Mammary epithelial cell (primary cell): ENCODE measurements at places on chromosomes 3 and 15. TPM values are rescaled to one million over a fixed set of nuclear protein-coding genes. Genes with fewer than 3 reads are reported as not detected.

The RTP4 gene
- 0.50 TPM for total RNA-seq

The GABRG3 gene
- total RNA-seq = not detected

The RNU5B-1 gene
- total RNA-seq = not detected

The PCBP4 gene
- total RNA-seq = 61.1 and 86.0 TPM in 2 replicates

The DUOXA2 gene
- not detected in 2 replicates for total RNA-seq

The GPR15 gene
- not detected for total RNA-seq

The CD200R1 gene
- not detected in 2 replicates for total RNA-seq

The CDC25A gene
- total RNA-seq = 6.7 and 17.8 TPM in 2 replicates

The CHRNA5 gene
- total RNA-seq = 2.2 TPM

The STARD5 gene
- total RNA-seq = 10.2 TPM

The SLC28A1 gene
- 0.17 TPM for total RNA-seq

The GP9 gene
- total RNA-seq = not detected in 2 replicates

The CFAP100 gene
- not detected for total RNA-seq

The AGTR1 gene
- 0.17 TPM for total RNA-seq

The CSPG5 gene
- total RNA-seq = 0.50 TPM

The C3orf33 gene
- 3.0 TPM for total RNA-seq

The GAP43 gene
- total RNA-seq = not detected in 2 replicates
